ENCODE measurements at places on chromosomes 2 and 18.

GRCh38 chr18:33851546-33852078 lies 273.6 kb downstream of the ASXL3 start:
- DNase-seq: no peak

DNA sequence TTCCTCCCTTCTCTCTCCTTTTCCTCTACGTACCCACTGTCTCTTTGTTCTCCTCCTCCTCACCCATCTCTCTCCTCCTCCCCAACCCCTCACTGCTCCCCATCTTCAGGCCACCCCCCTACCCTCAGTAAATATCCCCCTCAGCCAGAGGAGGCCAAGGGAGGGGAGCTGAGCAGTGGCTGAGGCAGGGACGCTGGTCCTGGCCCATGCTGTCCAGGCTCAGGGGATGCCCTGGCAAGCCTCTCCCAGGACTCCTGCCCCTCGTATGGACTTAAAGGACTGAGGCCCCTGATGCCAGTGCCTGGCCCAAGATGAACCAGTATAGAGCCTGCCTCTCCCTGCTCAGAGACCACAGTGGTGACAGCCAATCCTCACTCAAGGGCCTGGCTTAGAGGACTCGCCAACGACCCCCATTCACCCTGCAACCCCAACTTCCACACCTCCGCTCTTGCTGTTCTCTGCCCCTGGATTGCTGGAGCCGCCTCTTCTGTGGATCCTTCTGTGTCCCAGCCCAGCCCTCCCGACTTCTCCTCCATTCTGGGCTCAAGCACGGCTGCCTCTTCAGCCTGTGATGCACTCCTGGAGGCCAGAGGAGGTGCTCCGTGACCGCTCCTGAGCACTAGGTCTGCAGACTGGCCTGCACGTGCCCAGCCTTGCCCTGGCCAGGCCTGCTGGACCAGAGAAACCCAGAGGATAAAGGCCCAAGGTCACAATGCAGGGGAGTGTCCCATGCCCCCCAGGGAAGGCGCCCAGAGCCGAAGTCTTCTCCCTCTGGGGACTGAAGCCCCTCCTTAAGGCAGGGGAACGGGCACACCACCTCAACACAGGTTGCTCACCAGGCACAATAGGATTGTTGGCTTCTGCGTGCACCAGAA lies 9.5 kb upstream of the DUSP2 start:
- DNase-seq: no peak

DNA sequence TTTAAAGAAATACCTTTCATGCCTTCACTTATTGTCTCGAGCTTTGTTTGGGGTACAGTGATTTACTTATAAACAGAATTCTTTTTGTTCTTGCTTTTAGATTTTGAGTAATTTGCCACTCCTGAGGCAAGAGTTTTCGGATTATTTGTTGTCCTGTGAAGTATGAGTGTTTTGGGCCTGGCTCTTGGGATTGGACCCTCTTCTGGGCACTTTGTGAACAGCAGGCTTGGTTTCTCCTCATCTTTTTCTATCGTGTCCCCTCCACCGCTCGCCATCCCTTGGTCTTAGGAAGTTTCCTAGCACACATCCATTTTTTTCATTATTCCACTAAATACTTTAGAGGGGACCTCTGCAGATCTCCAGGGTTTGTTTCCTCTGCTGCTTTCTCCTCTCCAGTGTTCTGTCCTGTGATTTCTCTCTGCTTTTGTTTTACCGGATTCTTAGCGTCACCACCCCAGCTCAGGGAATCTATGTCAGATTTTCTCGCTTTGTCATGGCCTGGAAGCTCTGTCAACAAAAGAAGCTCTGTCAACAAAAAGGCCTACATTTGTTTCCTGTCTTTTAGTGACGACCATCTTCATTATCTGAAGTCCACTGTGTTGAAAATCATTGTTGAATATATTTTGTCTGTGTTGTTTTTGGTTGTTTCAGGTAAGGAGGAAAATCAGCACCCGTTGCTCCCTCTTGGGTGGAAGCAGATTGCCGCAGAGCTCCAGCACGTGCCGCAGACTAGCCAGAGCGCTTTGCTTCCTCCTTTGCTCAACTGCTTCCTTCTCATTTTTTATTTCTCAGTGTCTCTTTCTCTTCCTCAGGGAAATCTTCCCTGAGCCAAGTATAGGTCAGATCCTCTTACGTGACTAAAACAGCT lies 27.8 kb downstream of the ANKRD62 start:
- DNase-seq: no peak

- DNase-seq: peak; percentile 69
These were observed 1456.1 kb upstream of the ACVR2A start for GRCh38 chr2:146388757-146389156.

- no peak for DNase-seq
These were observed 1089.4 kb upstream of the SLC39A10 start for GRCh38 chr2:194567661-194568017.

GRCh38 chr18:11115276-11115675 lies 34.1 kb downstream of the PIEZO2 start:
- DNase-seq: no peak

GRCh38 chr2:85506768-85507181 lies 32.2 kb upstream of the MAT2A start:
- DNase-seq: peak; percentile 46

GRCh38 chr2:5740053-5740452 lies 47.9 kb downstream of the SOX11 start:
- DNase-seq: no peak

DNA sequence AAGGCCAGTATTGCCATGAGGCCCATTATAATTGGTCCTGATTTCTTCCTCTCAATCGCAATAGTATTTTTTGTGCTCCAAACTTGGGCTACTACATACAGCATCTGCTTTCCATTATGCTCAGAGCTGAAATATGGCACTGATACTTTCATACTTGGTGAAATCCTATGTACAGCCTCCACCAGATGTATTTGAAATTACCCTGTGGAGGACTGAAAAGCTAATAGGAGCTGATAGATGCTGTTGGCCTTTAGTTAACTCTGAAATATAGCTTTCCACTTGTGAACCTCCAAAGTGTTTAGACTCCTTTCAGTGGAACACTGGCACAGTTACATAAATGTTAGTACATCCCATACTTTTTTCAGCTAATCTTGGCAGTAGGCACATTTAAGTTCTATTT lies 205.7 kb downstream of the NEDD4L start:
- DNase-seq: no peak

DNA sequence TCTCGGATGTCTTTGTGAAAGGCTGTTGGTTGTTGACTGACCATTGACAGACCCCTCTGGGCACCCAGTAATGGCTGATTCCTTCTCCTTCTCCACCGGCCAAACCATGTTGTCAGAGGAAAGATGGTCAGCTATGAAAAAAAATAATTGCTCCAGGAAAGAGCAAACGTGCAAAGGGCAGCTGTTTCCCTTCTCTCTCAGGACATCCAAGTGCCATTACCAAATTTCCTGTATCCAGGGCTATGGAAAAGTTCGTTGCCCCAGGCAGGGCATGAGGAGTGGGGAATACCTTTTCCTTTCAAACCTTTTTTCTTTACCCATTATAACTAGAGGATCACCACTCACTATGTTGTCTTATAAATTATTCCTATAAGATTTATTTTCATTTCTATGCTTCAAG lies 321.5 kb upstream of the HNRNPA3 start:
- no peak for DNase-seq

DNA sequence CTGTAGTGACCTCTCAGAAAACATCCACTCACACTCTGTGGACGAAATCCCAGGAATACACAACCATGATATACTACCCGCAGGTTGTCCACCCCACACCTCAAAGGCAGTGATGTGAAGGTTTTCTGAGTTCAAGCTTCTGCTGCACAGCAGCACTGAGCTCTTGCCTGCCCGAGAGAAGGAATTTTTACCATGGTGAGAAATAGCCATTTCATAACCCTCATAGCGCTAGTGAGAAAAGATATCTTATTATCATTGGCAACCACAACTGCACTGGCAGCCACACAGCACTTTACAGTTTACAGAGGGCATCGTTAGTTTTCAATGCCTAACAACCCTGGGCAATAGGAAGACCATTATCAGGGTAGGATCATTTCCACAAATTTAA lies 36.9 kb downstream of the NAPG start:
- no peak for DNase-seq

GRCh38 chr2:104702031-104702850 lies 151.7 kb upstream of the POU3F3 start:
- DNase-seq: peak; percentile 29

- DNase-seq: no peak
These were observed 94.8 kb downstream of the FTCDNL1 start for GRCh38 chr2:199756211-199756610.

GRCh38 chr18:36649205-36649604 lies 179.6 kb downstream of the TPGS2 start:
- no peak for DNase-seq

DNA sequence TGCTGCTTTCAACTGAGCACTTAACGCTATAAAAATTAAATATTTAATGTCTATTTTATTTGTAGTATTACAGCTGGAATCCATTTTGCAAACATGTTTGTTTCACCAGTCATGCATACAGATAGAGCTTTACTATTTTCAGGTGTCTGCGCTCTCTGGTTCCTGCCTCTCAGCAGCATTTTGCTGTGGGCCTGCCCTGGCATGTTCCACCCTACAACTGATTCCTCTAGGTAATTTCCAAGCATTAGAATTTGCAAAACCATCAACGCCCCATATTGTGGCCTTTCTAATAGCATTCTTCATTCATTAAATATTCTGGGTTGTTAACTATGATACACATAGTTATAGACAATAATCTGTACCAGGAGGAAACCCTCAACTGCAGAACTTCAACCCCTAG lies 266.4 kb upstream of the DLGAP1 start:
- no peak for DNase-seq

DNA sequence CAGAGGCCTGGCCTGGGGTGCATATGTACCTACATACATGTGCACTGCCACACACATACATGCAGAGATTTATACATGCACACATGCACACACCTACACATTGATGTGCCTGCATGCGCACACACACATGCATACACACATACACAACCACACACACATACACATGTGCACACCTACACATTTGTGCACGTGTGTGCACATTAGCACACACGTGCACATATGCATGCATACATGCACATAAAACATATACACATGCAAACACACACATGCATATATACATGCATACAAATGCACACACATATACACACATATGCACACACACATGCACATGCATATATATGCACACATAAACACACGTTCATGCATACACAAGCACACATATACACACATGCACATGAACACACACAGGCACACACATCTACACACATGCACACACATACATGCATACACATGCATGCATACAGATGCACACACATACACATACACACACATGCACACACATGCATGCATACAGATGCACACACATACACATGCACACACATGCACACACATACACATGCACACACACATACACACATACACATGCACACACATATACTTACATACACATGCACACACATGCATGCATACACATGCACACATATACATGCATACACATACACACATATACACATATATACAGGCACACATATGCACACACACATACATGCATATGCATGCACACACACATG lies 23.6 kb upstream of the OTOS start:
- DNase-seq: no peak

- peak; percentile 20 for DNase-seq
These were observed 5.7 kb downstream of the ELAC1 start for GRCh38 chr18:50973367-50974126.

GRCh38 chr18:42296723-42297122 lies 341.7 kb downstream of the PIK3C3 start:
- DNase-seq: peak; percentile 30

- DNase-seq: peak; percentile 36
These were observed 211.4 kb downstream of the BABAM2 start for GRCh38 chr2:28101892-28102291.

GRCh38 chr2:109422758-109423500 lies 190.8 kb downstream of the SEPTIN10 start:
- DNase-seq: no peak

- peak; percentile 4 for DNase-seq
These were observed 131.7 kb upstream of the TNP1 start for GRCh38 chr2:216991563-216991962.

GRCh38 chr2:210955591-210955990 lies 399.2 kb downstream of the CPS1 start:
- peak; percentile 79 for DNase-seq

DNA sequence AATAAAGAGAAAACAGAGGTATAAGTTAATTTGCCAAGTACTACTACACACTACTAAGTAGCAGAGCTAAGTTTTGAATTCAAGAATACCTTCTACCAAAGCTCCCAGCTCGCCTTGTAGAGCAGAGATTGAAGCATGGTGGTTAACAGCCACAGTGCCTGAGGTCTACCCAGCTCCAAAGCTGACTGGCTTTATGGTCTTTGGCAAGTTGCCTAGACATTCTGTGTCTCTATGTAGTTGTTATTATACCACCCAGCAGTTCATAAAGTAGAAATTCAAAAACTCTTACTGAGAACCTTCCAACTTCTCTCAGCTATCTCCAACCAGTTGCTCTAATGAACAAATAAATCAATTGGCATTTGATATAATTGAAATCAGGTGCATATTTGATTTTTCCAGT lies 87.8 kb downstream of the PDE11A start:
- DNase-seq: peak; percentile 60

DNA sequence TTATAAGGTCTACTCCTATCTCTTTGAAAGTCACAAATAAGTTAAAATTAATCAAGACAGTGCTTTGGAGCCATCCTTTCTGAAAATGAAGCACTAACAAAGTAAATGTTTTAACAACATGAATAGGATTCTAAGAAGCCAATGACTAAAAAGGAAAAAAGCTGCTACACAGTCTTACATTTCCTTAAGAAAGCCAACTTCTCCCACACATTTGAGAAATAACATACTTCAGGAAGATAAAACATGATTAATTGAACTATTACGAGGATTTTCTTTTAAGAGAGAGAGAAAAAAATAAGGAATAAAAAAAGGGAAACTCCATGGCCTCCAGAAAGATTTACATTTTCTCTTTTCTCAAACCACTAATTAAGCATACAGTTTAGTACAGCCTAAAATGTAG lies 113.1 kb downstream of the GCA start:
- no peak for DNase-seq

DNA sequence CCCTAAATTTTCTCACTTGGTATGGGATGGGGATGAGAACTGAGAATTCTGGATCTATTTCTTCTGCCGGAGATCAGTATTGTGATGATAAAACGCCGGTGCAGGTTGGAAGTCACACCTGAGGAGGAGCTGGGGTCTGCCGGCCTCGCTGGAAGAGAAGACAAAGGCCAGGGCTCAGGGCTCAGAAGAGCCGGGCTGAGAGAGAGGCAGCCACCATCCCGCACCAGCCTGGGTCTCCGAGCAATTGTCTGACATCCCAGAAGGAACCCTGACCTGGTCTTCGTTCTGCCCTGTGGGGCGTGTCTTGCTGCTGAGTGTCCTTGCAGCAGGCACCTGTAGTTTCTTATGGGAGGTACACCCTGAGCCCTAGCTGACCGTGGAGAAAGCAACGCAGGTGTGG lies 31.4 kb upstream of the SALL3 start:
- DNase-seq: no peak

DNA sequence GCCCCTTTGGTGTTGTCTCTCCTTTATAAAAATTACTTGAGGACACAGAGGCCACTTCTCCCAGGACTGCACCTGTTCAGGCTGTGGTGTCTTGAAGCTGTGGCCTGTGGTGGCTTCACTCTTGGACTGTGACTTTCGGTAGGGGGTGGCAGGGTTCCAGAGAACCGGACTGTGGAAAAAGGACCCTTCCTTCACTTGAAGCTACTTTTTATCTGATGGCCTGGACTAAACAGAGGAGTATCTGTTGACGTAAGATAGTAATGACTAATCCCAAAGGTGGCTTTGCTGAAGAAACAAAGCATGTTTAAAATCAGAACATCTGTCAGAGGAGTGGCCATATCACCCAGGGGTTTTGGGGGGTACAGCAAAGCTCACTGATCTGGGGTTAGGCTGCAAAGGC lies 60.8 kb downstream of the CENPO start:
- no peak for DNase-seq

- no peak for DNase-seq
These were observed 163.4 kb downstream of the MYCN start for GRCh38 chr2:16103614-16104314.
